Thoracic aorta (tissue), 2 donors: ENCODE measurements at places on chromosomes 2 and 18. TPM values are rescaled to one million over a fixed set of nuclear protein-coding genes. Genes with fewer than 3 reads are reported as not detected.

Gene MGAT4A
- total RNA-seq = 80.8 TPM

Gene PARD3B
- total RNA-seq = 25.7 TPM

Gene TLX2
- not detected for total RNA-seq

Gene CHRNG
- not detected for total RNA-seq

Gene KIDINS220
- total RNA-seq = 107 TPM

Gene MAP2
- 68.8 TPM for total RNA-seq

- no peak for DNase-seq
Measured at GRCh38 chr18:42578792-42579191, 536.7 kb downstream of the RIT2 start.

DNA sequence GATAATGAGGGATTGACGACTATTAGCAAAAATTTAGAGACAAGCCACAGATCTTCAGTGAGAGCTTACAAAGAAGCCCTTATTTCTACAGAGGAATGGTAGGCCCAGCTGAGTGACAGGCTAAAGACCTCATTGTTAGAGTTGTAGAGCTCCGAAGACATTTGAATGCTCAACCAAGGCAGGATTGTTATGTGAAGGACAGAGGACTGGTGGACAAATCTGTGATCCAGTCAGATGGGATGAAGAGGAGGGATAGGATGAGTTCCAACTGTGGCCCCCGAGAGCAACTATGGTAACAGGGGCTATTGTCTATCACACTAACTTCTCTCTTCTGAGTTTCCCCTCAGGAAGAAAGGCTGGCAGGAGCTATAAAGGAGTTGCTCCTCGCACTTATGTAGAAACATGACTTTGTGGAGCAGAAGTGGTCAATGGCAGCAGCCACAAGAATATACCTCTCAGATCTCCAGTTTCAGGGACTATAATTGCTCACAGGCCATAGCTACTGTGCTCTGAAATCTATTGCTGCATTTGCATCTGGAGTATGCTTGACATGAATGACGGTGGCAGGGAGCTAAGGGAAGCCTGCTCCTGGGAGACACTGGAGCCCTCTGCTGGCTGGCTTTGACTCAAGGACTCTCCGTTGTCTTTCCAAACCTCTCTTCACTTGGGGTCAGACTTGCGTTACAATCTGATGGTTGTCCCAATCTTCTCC is 50.3 kb upstream of the GREB1L start:
- DNase-seq = no peak

DNA sequence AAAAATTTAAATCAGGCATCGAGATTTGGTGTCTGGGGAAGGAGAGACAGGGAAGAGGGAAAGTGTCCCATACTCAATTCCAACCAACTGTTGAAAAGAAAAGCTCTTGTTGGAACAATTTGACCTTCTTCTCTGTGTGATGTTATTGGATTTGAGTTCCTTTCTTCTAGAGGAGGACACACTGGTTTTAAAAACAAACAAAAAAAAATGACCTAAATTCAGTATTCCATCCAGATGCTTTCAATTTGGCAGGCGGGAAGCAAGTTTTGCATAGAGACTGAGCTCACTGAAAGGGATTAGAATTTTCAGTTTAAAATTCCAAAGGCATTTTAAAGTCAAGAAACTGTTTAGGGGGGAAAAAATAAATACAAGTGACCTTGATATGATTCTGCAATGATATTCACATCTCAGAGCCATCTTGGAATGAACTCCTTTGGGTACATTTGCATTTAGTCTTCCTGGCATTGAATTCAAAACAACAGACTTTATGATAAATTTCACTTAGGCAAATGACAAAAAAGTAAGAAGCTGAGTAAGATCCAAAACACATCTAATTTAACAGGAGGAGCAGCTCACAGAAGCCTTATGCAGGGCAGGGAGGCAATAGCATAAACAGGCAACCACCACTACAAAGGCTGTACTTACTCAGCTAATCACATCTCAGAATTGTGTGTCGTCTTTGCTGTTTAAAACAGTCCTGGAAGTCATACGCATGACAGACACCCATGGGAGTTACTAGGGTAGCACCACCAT is 126.8 kb downstream of the CDH20 start:
- DNase-seq = no peak

- no peak for DNase-seq
Measured at GRCh38 chr2:62660087-62660486, 45.4 kb upstream of the EHBP1 start.

- DNase-seq = no peak
Measured at GRCh38 chr2:202542142-202542541, 92.6 kb upstream of the FAM117B start.

- DNase-seq = no peak
Measured at GRCh38 chr2:203656522-203657287, 49.7 kb upstream of the CD28 start.

DNA sequence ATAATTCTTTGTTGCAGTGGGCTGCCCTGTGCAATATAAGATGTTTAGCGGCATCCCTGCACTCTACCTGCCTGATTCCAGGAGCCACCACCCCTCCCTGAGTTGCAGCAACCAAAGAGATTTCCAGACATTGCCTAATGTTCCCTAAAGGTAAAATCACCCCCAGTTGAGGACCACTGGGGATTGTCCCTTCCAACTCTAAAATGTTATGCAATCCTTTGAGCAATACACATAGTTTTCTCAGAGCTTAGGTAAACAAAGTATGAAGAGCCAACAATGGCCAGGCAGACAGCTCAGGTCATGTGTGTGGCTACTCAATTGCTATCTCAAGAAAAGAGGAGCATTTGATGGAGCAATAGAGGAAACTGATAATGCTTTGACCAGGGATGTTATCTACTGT is 87.0 kb downstream of the XDH start:
- DNase-seq = no peak

DNA sequence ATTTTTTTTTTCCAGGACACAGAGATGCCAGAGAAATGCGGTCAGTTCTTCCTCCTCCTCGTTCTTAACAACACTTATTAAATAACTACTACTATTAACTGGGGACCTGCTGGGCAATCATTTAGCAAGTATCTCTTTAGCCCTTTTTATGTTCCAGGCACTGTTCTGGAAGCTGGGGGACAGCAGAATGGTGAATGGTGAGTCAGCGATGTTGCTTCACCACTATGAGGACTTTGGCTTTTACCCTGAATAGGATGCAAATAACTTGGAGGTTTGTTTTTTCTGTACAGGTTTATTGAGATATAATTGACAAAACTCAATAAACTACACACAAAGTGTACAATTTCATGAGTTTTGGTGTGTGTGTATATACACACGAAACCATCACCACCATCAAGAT is 179.9 kb upstream of the MSH6 start:
- no peak for DNase-seq

DNA sequence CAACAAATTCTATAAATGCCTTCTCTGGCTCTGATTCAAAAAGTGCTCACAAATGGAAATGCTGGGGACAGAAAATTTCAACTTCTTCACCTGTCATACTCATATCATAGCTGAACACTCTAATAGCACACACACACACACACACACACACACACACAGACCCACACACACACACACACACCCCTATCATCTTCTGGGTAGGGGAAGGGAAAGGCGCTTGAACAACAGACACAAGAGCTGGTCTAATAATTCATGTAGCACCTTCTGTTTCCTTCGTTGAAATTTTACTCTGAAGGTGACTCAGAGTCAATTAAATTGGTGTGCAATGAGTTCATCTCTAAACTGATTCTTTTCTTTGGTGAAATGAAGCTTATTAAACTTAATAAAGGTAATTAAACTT is 32.9 kb downstream of the CD28 start:
- no peak for DNase-seq

DNA sequence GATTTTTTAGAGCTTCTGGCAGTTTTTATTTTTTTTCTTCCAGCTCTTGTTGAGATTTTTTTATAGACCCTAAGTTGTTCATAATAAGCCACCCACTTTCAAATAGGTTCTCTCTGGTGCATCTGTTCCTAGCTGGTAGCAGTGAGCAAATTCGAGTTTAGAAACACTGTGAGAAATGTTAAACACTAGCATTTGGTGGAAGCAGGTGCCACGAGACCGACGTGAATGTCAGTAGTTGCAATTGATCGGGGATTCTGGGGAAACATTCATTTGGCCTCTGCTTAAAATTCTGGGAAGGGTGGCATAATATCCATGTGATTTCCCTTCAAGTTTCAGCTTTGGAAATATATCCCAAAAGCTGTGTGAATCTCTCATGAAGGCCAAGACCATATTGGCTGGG is 435.0 kb downstream of the RNF144A start:
- DNase-seq = no peak

DNA sequence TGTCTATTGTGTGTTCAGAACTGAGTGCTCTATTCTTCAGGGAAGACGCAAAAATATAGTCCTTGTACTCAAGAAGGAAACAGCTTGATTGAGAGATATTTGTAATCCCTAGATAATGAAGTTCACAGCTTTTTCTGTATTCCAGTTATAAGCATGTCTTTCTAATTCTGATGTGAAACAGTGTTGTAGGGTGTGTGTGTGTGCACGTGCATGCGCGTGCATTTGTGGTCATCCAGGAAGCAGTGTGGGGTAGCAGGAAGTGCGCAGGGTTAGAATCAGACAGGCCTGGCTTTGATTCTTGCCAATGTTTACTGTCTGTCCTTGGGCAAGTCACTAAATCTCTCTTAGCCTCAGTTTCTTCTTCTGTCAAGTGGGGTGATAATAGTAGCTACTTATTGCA is 87.9 kb downstream of the NPAS2 start:
- DNase-seq = no peak

GRCh38 chr2:241788572-241788971 is 11.9 kb downstream of the GAL3ST2 start:
- no peak for DNase-seq

DNA sequence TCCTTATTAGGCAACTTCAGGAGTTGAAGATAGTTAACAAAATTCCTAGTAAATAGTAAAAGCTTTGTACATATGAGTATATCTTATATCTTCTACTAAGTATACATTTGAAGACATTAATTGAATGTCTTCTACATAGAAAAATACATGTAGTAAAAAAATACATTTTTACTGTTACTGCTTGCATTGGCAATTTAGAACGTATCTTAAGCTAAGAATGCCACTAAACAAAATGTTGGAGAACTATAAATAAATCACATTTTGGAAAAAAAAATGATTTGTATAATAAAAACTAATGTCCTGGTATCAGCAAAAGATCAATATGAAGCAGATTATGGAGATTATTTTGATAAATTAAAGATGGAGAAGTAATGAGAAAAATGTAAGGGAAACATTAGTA is 434.2 kb upstream of the SLC8A1 start:
- no peak for DNase-seq
